Type B pancreatic cell (in vitro differentiated cells): ENCODE measurements at places on chromosomes 2 and 18.

- peaks cover 35% of the 10 kb centered on the region for H3K4me1 ChIP-seq
- no peaks in the 10 kb centered on the region for H3K27me3 ChIP-seq
- peak overlapping the region; percentile 71 for H3K27ac ChIP-seq
- peak overlapping the region; percentile 30 for H3K4me3 ChIP-seq
These were observed 31.7 kb upstream of the MAP4K3 start for GRCh38 chr2:39468579-39469451.

DNA sequence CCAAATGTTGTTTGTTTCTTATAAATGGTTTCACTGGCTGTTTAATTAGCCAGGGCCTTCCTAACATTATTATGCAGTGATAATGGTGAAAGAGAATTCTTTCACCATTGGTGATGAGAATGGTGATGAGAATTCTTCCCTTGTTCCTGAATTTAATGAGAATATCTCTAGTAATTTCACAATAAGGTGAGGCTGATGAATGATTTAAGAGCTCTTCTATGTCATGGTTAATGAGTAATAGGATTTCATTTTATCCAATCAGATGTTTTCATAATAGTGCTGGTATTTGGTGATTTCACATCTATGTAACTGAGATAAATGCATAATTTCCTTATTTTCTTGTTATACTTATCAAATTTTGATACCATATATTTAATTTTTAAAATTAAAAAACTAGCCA is 535.7 kb upstream of the ZEB2 start:
- no peak overlapping the region for H3K4me3 ChIP-seq
- H3K36me3 ChIP-seq, result no peaks in the 10 kb centered on the region
- H3K4me1 ChIP-seq, result no peaks in the 10 kb centered on the region
- no peak for DNase-seq
- H3K27ac ChIP-seq, result no peak overlapping the region

DNA sequence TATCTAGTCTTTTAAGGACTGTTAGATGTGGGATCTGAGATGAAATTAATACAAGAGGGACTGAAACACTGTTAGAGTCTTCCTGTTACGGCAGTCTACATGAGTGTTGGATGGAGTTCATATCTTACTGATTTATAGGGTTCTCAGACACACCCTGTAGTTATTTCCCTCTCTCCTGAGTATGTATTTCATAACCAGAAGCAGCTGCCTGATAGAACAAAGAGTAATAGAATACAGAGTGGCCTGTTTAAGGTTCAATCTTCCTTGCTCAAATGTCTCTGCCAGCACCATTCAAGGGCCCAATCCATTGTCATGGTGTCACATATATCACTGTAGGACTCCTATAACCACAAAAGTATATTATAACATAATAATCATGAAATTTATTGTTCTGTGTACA is 1229.1 kb upstream of the ACVR2A start:
- H3K4me3 ChIP-seq, result no peak overlapping the region
- no peak for DNase-seq
- peaks cover 24% of the 10 kb centered on the region for H3K27me3 ChIP-seq
- no peaks in the 10 kb centered on the region for H3K36me3 ChIP-seq
- no peaks in the 10 kb centered on the region for H3K4me1 ChIP-seq
- H3K27ac ChIP-seq, result no peak overlapping the region

DNA sequence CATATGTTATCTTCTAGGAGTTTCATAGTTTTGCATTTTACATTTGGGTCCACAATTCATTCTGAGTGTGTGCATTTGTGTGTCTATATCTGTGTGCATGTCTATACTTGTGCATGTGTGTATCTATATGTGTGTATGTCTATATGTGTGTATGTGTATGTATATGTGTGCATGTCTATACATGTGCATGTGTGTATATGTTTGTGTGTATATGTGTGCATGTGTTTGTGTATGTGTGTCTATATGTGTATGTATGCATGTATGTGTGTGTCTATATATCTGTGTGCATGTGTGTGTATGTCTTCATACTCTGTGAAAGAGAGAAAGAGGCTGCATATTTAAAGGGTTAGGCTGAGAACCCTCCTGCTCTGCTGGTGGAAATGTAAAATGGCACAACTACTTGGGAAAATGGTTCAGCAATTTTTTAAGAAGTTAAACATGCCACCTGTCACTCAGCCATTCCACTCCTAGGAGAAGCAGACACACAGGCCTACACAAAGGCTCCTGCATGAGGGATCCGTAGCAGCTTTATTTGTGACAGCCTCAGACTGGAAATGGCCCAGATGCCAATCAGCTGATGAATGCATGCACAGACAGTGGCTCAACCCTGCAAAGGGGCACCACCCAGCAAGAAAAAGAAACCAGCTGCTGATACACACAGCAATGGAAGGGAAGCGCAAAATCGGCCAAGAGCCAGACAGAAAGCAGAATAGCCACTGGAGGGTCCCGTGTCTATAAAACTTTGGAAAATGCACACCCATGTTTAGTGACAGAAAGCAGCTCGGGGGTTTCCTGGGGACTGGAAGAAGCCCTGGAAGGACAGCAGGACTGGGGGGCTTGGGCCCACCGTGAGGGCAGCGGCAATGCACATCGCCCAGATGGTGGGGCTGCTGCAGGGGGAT is 146.8 kb downstream of the SEPTIN10 start:
- H3K4me3 ChIP-seq, result no peak overlapping the region
- no peak overlapping the region for H3K27ac ChIP-seq
- H3K27me3 ChIP-seq, result no peaks in the 10 kb centered on the region
- H3K36me3 ChIP-seq, result peaks cover 4% of the 10 kb centered on the region
- no peak for DNase-seq

- peaks cover 7% of the 10 kb centered on the region for H3K36me3 ChIP-seq
- DNase-seq, result no peak
- H3K27me3 ChIP-seq, result no peaks in the 10 kb centered on the region
These were observed 29.7 kb upstream of the CASP10 start for GRCh38 chr2:201152999-201153815.

DNA sequence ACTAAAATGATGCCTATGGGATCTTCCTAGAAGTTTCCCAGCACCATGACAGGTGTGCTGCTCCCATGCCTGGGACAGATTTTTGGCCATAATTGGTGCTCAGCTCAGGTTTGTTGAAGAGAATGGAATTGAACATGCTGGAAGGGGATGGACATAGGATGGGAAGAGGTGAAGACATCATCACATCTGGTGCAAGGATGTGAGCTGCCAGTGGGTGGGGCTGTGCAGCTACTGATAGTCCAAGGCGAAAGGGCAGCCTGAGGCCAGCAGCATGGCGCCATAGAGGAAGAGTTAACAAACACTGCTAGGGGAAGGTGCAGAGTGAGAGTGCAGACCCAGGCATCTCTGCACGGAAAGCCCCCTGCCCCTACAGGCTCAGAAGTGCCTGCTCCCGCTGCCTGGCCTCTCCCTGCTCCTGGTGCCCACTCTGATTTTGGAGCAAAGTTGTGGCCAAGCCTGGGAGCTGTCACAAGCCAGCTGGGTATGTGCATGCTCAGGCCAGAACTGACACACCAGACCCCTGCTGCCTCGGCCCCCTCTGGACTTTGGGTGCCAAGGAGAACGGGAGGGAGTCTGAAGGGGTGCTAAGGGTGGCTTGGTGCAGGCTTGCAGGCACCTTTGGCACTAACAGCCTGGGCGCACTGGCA is 178.6 kb downstream of the ZBTB7C start:
- H3K27me3 ChIP-seq, result no peaks in the 10 kb centered on the region
- no peak for DNase-seq
- H3K4me1 ChIP-seq, result peaks cover 17% of the 10 kb centered on the region
- H3K27ac ChIP-seq, result peak overlapping the region; percentile 54
- H3K4me3 ChIP-seq, result no peak overlapping the region
- H3K36me3 ChIP-seq, result no peaks in the 10 kb centered on the region

GRCh38 chr2:159706385-159706980 is 5.8 kb upstream of the MARCHF7 start:
- H3K4me1 ChIP-seq, result peaks cover 6% of the 10 kb centered on the region
- peaks cover 3% of the 10 kb centered on the region for H3K36me3 ChIP-seq
- H3K27me3 ChIP-seq, result no peaks in the 10 kb centered on the region
- no peak overlapping the region for H3K27ac ChIP-seq

DNA sequence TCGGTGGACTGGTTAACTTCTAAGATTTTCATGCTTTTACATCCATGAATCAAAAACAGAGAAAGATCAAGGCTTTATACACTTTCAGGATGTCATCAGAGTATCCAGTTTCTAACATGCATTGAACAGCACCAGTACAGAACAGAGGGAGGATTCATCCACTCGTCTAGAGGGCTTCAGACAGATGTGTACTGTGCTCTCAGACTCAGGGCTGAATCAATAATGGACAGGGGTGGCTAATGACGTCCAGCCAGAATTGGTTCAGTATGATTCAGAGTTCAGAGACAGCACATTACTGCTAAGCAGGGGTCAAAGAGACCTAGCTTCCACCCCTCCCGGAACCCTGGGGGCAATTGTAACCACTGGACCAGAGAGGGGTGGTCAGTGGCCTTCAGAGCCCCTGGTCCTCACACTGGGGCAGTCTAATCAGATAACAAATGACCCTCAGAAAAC is 37.3 kb downstream of the RNU4ATAC start:
- peaks cover 64% of the 10 kb centered on the region for H3K4me1 ChIP-seq
- H3K4me3 ChIP-seq, result no peak overlapping the region
- peaks cover 7% of the 10 kb centered on the region for H3K36me3 ChIP-seq
- no peaks in the 10 kb centered on the region for H3K27me3 ChIP-seq
- DNase-seq, result no peak
- H3K27ac ChIP-seq, result no peak overlapping the region

DNA sequence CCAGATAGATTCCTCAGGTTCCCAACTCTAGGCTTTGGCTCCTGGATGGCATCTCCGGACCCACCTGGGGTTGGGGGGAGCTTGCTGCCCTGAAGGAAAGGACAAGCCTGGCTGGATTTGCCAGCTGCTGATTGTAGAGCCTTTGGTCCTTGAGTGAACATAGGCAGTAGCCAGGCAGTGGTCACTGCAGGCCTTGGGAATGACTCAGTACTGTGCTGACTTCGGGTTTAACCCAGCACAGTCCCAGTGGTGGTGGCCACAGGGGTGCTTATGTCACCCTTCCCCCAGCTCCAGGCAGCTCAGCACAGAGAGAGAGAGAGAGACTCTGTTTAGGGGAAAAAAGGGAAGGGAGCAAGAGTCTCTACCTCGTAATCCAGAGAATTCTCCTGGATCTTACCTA is 27.7 kb upstream of the ACTR2 start:
- DNase-seq, result no peak
- H3K4me3 ChIP-seq, result no peak overlapping the region
- H3K27me3 ChIP-seq, result no peaks in the 10 kb centered on the region
- no peaks in the 10 kb centered on the region for H3K4me1 ChIP-seq
- H3K36me3 ChIP-seq, result no peaks in the 10 kb centered on the region

DNA sequence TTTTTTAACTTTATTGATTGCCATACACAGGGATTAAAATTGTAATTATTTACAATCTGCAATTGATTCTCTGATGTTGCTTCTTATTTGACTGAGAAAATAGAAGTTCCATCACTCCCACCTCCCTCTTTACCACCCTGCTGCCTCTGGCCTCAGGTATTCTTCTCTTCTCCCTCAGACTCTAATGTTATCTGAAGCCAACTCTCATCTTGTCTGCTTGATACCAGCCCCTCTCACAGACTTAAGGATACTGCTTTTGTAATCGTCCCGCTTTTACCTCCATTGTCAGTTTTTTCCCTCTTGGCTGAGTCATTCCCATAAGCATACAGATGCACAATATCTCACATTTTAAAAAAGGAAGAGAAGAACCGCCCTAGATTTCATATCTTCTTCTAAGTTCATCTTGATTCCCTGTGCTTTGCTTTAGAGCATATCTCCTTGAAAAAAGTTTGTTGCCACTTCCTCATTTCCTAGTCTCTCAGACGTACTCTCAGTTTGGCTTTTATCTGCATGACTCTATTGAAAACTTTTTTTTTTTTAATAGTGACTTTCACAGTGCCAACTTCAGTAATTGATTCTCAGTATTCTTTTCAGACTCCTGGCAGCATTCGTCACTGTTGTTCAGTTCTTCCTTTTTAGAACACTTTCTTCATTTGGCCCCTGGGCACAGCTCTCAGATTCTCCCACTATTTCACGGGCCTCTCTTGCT is 31.1 kb downstream of the SPAG16 start:
- H3K27me3 ChIP-seq, result no peaks in the 10 kb centered on the region
- H3K27ac ChIP-seq, result no peak overlapping the region
- H3K4me3 ChIP-seq, result no peak overlapping the region
- peaks cover 48% of the 10 kb centered on the region for H3K36me3 ChIP-seq
- no peaks in the 10 kb centered on the region for H3K4me1 ChIP-seq

DNA sequence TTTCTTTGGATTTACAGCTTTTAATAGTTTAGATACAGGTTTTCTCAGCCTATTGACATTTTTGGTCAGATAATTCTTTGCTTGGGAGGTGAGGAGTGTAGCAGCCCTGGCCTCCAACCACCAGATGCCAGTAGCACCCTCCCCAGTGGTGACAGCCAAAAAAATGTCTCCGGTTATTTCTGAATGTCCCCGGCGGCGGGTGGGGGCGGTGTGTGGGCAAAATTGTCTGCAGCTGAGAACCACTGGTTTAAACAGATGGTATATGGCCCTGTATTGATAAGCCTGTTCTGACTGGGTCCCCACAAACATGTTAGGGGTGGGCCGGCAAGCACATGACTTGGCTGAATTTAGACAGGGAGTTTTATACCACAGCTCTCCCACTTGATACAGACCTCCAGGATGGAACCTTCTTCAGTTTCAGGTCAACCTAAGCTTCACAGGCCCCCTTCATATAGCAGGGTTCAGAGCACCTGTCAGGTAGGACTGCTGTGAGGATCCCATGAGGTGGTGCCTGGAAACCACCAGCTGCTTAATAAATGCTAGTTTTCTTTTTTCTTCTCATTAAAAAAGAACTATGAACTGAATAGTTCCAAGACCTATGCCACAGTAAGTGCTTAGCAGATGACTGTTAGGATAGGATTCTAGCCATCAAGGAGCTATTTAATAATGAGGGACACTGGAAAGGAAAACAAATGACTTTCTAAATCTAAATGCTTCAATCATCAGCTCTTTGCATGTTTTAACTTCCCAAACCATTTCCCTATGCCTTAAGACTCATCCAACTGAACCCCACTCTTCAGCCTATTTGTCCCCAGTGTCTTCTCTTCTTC is 18.1 kb downstream of the LPIN2 start:
- H3K27ac ChIP-seq, result no peak overlapping the region
- peaks cover 24% of the 10 kb centered on the region for H3K36me3 ChIP-seq
- H3K4me3 ChIP-seq, result no peak overlapping the region
- H3K4me1 ChIP-seq, result peaks cover 26% of the 10 kb centered on the region

DNA sequence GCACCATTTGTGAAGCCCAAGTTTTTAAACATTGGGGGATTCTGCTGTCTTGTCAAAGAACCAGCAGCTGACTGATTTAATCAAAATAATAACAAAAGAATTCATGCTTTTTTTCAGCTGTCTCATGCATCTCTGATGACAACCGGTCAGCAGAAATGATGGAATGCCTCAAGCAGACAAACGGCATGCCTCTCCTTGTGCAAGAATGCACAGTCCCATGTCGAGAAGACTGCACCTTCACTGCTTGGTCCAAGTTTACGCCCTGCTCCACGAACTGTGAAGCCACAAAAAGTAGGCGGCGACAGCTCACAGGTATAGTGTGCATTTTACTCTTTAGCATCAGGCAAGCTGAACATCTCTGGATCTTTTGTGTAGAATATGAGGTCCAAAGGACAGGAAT is 558.8 kb upstream of the HNMT start:
- no peaks in the 10 kb centered on the region for H3K27me3 ChIP-seq
- no peak for DNase-seq
- no peak overlapping the region for H3K27ac ChIP-seq
- no peaks in the 10 kb centered on the region for H3K4me1 ChIP-seq
- H3K36me3 ChIP-seq, result no peaks in the 10 kb centered on the region
- no peak overlapping the region for H3K4me3 ChIP-seq
